PC-9 (cell line): ENCODE measurements at places on chromosomes 3 and 15. TPM values are rescaled to one million over a fixed set of nuclear protein-coding genes. Genes with fewer than 3 reads are reported as not detected.

Gene CSPG4
- 2.4 and 2.6 TPM in 2 replicates for total RNA-seq

Gene LOXL1
- total RNA-seq: 35.8 and 50.7 TPM in 2 replicates

Gene ZFYVE19
- total RNA-seq: 32.6 and 33.1 TPM in 2 replicates

Gene CLEC3B
- not detected in 2 replicates for total RNA-seq

Gene C3orf49
- total RNA-seq: not detected in 2 replicates

Gene SLC7A14
- total RNA-seq: not detected in 2 replicates

Gene LDHAL6B
- total RNA-seq: not detected in 2 replicates

Gene TMC3
- not detected in 2 replicates for total RNA-seq

Gene PGBD4
- 1.8 and 2.0 TPM in 2 replicates for total RNA-seq

Gene SAMD7
- total RNA-seq: not detected in 2 replicates

Gene ITIH4
- 2.5 and 3.2 TPM in 2 replicates for total RNA-seq

Gene GPR27
- not detected in 2 replicates for total RNA-seq

Gene KBTBD13
- not detected in 2 replicates for total RNA-seq

Gene AGTR1
- not detected in 2 replicates for total RNA-seq
